ENCODE measurements at places on chromosomes 2 and 18.

- DNase-seq = no peak
Measured at GRCh38 chr2:168671932-168672331, 130.5 kb upstream of the NOSTRIN start.

GRCh38 chr18:48820483-48821250, 130.1 kb downstream of the SMAD7 start:
- no peak for DNase-seq

DNA sequence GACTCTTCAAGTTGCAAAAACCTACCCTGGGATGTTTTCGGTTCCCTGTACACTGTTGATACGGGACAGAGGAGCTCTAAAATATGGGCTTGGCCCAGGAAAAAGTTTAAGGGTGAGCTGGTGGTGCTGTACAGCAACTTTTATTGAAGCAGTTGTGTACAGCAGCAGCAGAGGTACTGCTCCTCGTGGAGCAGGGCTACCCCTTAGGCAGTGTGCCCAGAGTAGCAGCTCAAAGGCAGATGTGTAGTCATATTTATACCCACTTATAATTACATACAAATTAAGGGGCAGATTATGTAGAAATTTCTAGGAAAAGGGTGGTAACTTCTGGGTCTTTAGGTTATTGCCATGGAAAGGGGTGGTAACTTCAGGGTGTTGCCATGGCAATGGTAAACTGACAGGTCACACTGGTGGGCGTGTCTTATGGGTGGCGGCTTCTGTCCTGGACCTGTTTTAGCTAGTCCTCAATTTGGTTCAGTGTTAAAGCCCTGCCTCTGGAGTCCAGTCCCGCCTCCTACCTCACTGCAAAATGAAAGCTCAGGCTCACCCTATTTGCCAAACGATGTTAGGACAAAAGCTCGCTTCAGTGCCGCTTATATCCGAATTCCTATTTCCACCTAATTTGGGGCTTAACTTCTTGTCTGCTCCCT, 203.2 kb downstream of the ETAA1 start:
- no peak for DNase-seq

- no peak for DNase-seq
Measured at GRCh38 chr2:109164739-109165221, 35.8 kb downstream of the SH3RF3 start.

DNA sequence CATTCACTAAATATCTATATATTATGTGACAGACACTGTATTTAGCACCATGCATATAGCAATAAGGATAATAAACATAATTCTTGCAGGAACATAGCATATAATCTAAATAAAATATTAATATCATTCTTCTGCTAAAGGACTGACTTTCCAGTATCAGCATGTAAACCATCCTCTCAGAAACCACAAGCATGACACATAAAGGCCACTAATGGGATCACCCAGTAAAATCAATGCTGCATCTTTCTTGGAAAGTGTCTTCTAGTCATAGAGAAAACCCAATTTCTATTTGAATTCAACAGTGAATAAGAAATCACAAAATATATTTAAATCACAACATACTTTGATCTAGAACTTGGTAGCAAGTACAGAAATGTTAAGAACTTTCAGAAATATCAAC, 5.8 kb upstream of the LRP1B start:
- no peak for DNase-seq

GRCh38 chr2:232013701-232014353, 52.3 kb downstream of the DIS3L2 start:
- DNase-seq = no peak

GRCh38 chr2:208379192-208379591, 27.4 kb upstream of the PTH2R start:
- DNase-seq = no peak

DNA sequence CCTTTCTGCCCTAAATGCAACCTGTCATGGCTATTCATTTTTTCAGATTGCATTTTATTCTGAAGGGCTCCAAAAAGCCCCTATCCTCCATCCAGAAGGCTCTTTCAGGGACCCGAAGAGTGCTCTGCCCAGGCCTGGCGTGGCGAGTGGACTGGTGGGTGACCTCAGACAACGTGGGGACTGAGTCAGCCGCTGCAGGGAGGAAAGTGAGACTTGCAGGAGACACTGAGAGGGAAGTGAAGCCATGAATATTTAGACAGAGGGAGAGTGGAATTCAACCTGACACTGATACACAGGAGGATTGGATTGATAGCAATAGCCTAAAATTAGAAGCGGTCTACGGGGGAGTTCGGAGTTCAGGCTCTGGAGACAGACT, 63.6 kb upstream of the SIX2 start:
- no peak for DNase-seq

GRCh38 chr2:52861596-52861995, 906.0 kb upstream of the CHAC2 start:
- no peak for DNase-seq

DNA sequence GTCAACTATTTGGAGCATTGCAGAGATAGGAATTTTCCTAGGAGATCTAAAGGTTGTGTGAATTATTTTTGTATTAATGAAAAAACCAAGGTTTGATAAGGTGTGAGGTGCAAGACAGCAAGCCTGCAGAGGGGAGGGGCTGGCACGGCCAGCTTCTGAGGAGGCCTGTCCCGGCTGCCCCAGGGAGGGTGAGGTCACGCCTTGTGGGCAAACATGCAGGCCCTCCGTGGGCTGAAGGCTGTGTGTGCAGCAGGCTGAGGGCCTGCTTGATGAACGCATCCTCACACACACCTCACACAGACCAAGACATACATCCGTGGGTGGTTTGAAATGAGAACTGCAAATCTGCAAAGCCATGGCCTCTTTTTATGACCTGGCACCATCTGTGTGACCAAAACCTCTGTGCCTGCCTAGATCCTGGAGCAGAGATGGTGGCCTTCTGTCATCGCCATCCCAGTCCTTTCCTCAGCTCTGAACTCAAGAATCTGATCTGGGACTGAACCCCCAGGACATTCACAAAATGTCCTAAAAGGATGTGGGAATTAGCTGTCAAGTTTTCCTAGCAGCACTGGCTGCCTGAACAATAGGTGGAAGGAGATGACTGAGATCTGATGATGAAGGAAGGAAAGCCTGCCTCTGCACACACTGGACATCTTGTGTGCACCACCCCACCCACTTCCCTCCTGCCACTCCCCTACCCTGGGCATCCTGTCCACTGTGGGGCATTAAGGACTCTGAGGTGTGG, 102.4 kb upstream of the MGAT4A start:
- DNase-seq = no peak

Measured in activated CD8-positive, alpha-beta memory T cell treated with anti-CD3 and anti-CD28 coated beads for 1 hour (primary cell).